ENCODE measurements at places on chromosomes 2 and 18.

DNA sequence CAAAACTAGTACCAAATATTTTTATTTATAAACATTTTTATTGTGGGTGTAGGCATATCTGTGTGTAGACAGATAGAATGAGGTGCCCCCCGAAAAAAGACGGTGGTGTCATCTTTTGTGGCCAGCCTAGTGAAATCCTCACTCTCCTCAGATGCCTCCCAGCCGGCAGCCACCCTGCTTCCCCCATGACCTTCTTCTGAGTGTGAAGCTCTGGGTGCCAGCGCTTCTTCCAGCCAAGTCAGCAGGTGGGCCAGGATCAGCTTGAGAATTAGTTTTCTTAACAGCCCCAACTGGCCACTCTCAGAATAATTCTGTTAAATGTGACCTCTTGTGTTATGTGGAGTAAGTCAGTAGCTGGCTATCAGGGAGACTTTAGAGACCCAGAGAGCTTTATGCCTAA is 229.6 kb upstream of the FOSL2 start:
- DNase-seq, result no peak

DNA sequence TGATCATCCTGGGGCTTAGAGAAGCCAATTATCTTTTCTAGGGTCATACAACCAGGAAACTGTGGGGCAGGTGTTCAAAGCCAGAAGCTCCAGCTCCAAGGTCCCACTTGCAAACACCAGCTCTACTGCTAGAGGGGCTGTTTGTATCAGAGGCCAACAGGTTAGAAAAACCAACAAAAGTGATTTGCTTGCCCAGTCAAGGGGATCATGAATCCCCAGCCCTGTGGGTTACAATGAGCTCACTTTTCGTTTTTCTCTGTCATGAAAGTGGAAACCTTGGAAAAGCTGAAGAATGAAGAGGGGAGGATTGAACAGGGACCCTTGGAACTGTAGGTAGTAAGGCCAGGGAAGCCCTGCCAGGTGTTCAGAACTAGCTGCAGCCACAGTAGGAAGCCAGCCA is 119.2 kb downstream of the SPP2 start:
- no peak for DNase-seq

- DNase-seq, result no peak
These were observed 110.9 kb downstream of the STRN start for GRCh38 chr2:36855429-36855828.

GRCh38 chr18:62935994-62936393 is 220.7 kb downstream of the PHLPP1 start:
- no peak for DNase-seq

DNA sequence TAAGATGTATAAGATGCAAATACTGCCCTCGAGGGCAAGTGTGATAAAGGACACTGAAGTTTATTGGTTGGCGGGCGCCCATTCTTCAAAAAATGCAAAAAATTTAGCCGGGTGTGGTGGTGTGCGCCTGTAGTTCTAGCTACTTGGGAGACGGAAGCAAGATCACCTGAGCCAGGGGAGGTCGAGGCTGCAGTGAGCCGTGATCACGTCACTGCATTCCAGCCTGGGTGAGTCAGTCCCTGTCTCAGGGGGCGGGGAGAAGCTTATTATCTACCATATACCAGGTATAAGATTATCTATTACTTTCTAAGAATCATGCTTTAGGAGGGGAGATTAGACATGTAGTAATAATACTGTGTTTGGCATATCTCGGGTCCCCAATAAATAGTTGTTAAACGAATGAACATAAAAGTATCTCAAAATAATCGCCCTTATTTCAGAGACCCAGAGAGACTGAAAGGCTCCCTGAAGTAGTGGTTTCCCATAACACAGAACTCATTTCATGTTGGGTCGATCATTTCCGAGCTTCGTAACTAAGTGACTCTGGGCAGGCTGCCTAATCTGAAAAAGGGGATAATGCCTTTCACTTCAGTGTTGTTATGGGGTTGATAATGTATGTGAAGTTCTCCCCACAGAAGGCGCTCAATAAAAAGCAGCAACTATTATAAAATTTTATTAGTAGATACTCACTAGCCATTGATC is 1.2 kb upstream of the SELENOI start:
- DNase-seq, result no peak

DNA sequence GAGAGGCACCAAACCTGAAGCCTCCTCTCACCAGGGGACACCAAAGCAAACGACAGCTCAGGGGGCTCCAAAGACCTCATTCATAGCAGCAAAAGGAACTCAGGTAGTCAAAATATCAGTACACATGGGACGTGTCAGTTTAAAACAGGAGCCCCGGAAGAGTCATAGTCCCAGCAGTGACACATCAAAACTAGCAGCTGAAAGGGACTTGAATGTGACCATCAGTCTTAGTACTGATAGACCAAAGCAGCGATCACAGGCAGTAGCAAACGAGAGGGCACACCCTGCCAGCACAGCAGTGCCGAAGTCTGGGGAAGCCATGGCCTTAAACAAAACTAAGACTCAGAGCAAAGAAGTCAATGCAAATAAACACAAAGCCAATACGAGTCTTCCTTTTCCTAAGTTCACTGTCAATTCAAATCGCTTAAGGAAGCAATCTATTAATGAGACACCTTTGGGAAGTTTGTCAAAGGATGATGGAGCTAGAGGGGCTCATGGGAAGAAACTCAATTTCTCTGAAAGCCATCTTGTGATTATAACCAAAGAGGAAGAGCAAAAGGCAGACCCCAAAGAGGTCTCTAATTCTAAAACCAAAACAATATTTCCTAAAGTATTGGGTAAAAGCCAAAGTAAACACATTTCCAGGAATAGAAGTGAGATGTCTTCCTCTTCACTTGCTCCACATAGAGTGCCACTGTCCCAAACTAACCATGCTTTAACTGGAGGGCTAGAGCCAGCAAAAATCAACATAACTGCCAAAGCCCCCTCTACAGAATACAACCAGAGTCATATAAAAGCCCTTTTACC is 1.2 kb downstream of the GALNT5 start:
- DNase-seq, result no peak

DNA sequence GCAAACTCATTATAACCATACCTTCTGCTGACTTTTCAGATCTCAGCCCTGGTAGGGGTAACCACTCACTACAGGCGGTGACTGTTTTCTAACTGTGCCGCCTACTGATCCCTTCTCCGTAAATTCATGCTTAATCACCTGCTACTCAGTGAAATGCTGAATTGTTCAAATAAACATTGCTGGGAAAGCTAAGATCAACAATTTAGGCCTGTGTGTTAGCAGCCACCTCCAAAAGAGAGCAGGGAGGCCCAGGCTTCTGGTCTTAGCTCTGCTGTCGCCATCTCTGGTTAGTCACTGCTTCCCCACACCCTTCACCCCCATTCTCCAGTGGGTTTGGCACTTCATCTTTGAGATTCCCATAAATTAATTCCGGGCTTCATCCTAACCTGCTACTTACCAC is 21.8 kb upstream of the NT5C1B start:
- DNase-seq, result no peak

- DNase-seq, result no peak
These were observed 261.5 kb upstream of the TANK start for GRCh38 chr2:160898581-160899307.

GRCh38 chr2:85663594-85664565 is 4.1 kb downstream of the SFTPB start:
- no peak for DNase-seq

- DNase-seq, result no peak
These were observed 20.7 kb upstream of the FRZB start for GRCh38 chr2:182887093-182887492.

- DNase-seq, result no peak
These were observed 487.4 kb downstream of the ADCYAP1 start for GRCh38 chr18:1392046-1392445.

DNA sequence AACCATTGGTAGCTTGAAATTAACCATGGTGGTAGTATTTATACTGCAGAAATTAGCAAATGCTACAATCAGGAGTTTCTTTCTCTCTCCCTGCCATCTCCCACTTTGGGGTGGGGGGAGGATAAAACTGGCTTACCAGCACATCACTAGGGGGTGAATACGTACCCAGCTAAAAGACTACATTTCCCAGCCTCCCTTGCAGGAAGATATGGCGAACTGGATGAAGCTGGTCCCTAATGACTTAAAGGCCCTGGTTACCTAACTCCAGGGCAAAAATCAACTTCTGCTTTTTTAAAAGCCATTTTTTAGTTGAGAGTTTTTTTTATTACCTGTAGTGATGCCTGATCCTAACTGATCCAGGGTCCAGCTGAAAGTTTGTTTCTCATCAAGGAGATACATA is 70.3 kb upstream of the RAB12 start:
- DNase-seq, result no peak

- no peak for DNase-seq
These were observed 47.2 kb upstream of the CDC42EP3 start for GRCh38 chr2:37718515-37719161.

DNA sequence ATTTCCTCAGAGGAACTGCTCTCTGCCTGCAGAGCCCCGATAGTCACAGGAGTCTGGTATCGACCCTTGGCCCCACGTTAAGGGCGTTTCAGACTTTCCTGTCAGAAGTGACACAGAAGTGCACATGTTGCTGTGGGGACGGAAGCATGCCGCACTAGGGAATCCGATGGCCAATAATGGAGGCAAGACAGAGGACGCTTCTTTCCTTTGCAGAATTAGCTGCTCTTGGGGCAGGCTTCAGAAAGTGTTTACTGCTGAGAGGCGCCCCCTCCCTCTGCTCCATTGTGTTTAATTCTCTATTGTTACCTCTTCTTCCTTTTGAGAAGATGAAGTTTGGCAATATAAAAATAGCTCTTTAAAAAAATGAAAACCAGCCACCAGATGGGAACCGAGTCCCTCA is 118.6 kb upstream of the EML6 start:
- DNase-seq, result no peak

DNA sequence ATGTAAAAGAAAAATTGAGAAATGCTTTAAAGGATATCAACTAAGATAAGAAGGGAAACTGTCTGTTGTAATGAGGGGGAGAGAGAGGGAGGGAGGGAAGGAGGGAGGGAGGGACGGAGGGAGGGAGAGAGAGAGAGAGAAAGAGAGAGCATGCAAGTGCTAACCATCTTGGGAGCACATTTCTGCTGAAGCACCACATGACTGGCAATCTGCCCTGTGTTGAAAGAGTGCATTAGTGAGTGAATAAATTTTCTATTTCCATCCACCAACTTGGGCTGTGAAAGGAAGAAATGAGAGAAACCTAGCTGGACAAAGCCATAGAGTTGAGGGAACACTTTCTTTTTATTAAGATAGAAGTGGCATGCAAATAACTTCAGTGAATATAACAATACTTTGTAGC is 110.7 kb downstream of the TMX3 start:
- DNase-seq, result no peak

DNA sequence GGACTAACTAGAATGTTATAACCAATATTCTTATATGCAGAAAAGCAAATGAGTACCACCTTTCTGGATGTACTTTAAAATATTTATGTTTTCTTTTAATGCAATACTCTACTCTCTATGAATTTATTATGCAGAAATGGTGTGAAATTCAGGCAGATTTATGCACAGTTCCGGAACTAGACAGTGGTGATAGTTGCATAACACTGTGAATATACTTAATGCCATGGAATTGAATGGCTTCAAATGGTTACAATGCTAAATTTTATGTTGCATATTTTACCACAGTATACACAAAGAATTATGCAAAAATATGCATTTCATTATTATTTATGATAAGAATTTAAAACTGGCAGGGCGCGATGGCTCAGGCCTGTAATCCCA is 287.8 kb upstream of the FN1 start:
- DNase-seq, result no peak

DNA sequence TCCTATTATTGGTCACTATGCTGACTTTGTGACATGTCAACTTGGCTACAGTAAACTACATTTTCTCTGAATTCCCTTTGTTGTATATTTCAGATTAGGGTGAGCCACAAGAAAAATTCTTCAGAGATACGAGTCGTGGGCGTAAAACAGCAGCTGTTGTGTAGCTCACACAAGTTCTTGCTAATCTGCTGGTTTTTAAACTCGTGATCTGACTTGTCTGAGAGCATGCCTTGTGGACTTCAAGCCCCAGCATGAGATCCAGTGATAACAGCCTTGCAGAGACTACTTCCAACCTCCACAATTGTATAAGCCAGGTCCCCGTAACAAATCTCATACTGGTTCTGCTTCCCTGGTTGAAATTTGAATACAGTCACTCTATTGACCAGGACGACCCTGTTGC is 259.8 kb upstream of the LYPD1 start:
- no peak for DNase-seq

DNA sequence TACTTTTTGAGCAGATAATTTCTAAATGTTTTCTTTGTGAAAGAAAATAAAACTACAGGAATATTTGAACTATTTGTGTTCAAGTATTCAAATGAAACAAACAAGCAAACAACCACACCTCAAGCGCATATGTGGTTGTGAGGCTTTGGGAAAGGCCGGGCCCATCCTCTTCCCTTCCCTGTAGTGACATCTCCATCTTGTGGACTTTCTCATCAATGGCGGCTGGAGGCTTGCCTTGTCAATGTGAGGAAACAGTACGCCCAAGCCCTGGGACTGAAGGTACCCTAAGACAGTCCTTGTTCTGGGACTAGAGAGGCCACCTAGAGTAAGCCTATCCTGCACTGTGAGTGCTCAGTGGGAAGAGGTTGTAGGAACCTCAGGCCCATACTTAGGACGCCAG is 166.8 kb downstream of the TPGS2 start:
- DNase-seq, result no peak

DNA sequence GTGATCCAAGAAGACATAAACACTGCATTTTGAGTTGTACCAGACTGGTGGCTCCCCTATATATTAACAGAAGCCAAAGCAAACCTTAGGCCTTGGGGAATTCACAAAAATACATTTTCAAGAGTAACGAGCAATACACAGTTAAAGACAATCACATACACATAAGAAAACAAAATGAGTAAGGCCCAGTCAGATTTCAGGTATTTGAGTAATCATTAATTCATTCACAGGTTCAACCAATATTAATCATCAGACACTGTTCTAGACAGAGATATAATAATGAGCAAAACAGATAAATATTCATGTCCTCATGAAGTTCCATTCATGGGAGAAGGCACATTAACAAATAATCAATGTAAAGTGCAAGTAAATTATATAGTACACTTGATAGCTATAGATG is 9.6 kb downstream of the STPG4 start:
- no peak for DNase-seq

DNA sequence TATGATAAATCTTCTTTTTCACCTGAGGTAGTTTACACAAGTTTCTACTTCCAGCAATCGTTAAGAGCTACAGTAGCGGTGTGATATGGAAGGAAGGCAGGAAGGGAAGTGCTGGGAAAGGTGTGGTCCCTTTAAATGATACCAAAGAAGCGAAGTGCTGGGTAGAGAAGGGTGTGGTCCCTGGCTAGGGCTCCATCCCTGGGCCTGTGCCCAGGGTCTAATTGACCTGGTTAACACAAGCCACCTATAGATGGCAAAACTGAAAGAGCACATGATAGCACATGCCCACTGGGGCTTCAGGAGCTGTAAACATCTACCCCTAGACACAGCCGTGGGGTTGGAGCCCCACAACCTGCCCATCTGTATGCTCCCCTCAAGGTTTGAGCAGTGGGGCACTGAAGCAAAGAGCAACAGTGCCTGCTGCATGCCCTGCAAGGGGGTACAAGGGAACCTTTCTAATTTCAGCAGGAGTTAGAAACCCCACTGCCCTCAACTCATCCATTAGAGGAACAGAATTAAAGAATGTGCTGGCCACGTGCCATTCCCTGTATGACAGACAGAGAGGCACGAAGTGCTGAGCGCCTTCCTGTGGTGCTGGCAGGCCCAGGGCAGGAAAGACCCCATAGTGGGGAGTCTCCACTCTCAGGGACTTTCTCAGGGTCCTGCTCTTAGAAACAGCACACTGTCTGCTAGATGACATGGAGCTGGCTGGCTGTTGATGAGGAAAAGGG is 153.1 kb upstream of the LMAN1 start:
- DNase-seq, result no peak

Measured in stimulated activated CD8-positive, alpha-beta memory T cell treated with anti-CD3 and anti-CD28 coated beads, Interleukin-7, amount 100 ng/mL, for 1 hour (primary cell).